ENCODE measurements at places on chromosomes 4 and X. TPM values are rescaled to one million over a fixed set of nuclear protein-coding genes. Genes with fewer than 3 reads are reported as not detected.

Gene SSX4B
- not detected for total RNA-seq

Gene C4orf36
- total RNA-seq, result 1.6 TPM

Gene LAP3
- 44.8 TPM for total RNA-seq

Gene PGAM4
- not detected for total RNA-seq

Gene SUPT20HL2
- not detected for total RNA-seq

Gene RAB9B
- total RNA-seq, result 42.9 TPM

Gene DCAF4L1
- total RNA-seq, result 0.31 TPM

Gene HSD17B13
- 0.94 TPM for total RNA-seq

Gene RNF175
- 35.1 TPM for total RNA-seq

Gene CLGN
- total RNA-seq, result 5.0 TPM

Gene CT45A10
- total RNA-seq, result not detected

Gene RPL9
- total RNA-seq, result 1,753 TPM

Gene PRDM5
- 15.0 TPM for total RNA-seq

Gene FATE1
- not detected for total RNA-seq

Gene VCX
- total RNA-seq, result not detected

Gene CLIC2
- total RNA-seq, result 3.8 TPM

Gene CDKL2
- total RNA-seq, result 53.2 TPM

Gene STATH
- not detected for total RNA-seq

Gene RAB33A
- 29.1 TPM for total RNA-seq

Gene REELD1
- not detected for total RNA-seq

Gene INTS12
- total RNA-seq, result 38.2 TPM

Gene DHX15
- 280 TPM for total RNA-seq

Gene VCX3B
- total RNA-seq, result not detected

Gene HMGN5
- 2.2 TPM for total RNA-seq

Gene PABPC1L2B
- not detected for total RNA-seq

Gene MAGEC2
- total RNA-seq, result not detected

Gene NR3C2
- 17.8 TPM for total RNA-seq

Gene TCEAL5
- total RNA-seq, result 6.6 TPM

Gene PDLIM3
- 22.5 TPM for total RNA-seq

Gene POF1B
- not detected for total RNA-seq

Gene NDUFA1
- total RNA-seq, result 19.7 TPM

Gene EPHA5
- total RNA-seq, result 157 TPM

Gene SPARCL1
- 32.2 TPM for total RNA-seq

Gene BMP3
- 7.2 TPM for total RNA-seq

Gene TMEM35A
- total RNA-seq, result 67.3 TPM

Gene FOXR2
- total RNA-seq, result not detected

Gene CORIN
- total RNA-seq, result 0.31 TPM

Gene HTRA3
- total RNA-seq, result 1.3 TPM

Gene TMEM47
- total RNA-seq, result 32.2 TPM

Gene IDUA
- 31.6 TPM for total RNA-seq

Gene DMRTC1
- total RNA-seq, result not detected

Gene UGT2B7
- not detected for total RNA-seq

Gene SMIM43
- 0.94 TPM for total RNA-seq

Gene ERVMER34-1
- 0.94 TPM for total RNA-seq

Gene TRIM75
- not detected for total RNA-seq

Gene S100P
- 0.31 TPM for total RNA-seq

Gene INPP4B
- 5.9 TPM for total RNA-seq

Gene AKAP4
- total RNA-seq, result not detected

Gene PRR32
- not detected for total RNA-seq

Gene SPACA5
- not detected for total RNA-seq

Gene TRAM1L1
- total RNA-seq, result 21.6 TPM

Gene GLRB
- total RNA-seq, result 37.9 TPM

Gene HTATSF1
- total RNA-seq, result 77.6 TPM
